Adrenal gland (tissue), 19 donors: ENCODE measurements at places on chromosomes 6 and 20. TPM values are rescaled to one million over a fixed set of nuclear protein-coding genes. Genes with fewer than 3 reads are reported as not detected.

OR12D3 gene
- not detected for polyA plus RNA-seq

CYP24A1 gene
- not detected for polyA plus RNA-seq

FAM217A gene
- not detected for polyA plus RNA-seq

RHAG gene
- not detected for polyA plus RNA-seq

CD24 gene
- polyA plus RNA-seq = 47.0 TPM

PAX1 gene
- not detected for polyA plus RNA-seq

LPA gene
- polyA plus RNA-seq = 0.10 TPM

CTNNBL1 gene
- 36.5 TPM for polyA plus RNA-seq
